CD4-positive, alpha-beta T cell (primary cell): ENCODE measurements at places on chromosomes 16 and 17.
A peak's percentile ranks its signal among the peaks of the same experiment; 100 is the strongest.

- DNase-seq, result no peak
Measured at GRCh38 chr16:74053826-74054225, 242.8 kb upstream of the PSMD7 start.

DNA sequence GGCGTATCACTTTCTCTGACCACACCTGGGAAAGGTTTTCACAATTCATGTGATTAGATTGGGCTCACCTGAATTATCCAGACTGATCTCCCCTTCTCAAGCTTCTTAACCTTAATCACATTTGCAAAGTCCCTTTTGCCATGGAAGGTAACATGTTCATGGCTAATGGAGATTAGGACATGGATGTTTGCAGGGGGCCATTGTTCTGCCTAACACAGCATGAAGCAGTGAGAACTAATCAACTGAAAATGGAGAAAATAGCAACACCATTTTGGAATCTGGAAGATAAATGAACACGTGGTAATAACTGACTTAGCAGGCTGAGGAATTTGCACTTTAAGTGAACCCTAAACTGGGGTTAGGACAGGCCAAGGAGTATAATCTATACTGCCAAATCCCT, 25.0 kb upstream of the SBK1 start:
- no peak for DNase-seq

GRCh38 chr17:48995304-48995973, 1.7 kb upstream of the IGF2BP1 start:
- no peak for DNase-seq

- DNase-seq, result no peak
Measured at GRCh38 chr16:69839240-69839688, 77.1 kb downstream of the WWP2 start.

DNA sequence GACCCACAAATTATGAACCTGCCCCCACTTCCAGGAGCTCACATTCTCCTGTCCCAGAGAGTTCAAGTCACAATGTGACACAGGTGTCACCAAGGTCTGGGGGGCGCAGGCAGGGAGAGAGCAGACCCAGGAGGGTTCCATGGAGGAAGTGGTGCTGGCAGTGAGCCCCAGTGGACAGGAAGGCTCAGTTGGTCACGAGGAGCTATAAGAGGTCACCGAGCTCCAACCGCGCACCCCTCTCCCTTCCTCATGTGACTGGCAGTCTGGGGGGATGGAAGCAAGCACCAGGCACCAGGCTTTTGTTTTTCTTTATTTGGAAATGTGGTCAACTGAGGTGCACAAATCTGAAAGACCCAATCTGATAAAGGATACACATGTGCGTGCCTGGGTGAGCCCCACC, 2.5 kb downstream of the ITGAD start:
- no peak for DNase-seq

DNA sequence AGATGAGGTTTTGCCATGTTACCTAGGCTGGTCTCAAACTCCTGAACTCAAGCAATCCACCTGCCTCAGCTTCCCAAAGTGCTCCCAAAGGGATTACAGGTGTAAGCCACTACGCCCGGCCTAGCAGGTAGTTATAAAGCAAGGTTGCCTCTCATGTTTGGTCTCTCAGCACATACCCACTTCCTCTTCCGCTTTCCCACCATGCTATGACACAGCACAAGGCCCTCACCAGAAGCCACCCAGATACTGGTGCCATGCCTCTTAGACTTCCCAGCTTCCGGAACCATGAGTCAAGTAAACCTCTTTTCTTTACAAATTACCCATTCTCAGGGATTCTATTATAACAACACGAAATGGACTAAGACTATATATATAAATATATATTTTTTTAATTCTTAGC, 143.6 kb downstream of the COPRS start:
- peak; percentile 18 for DNase-seq

- DNase-seq, result no peak
Measured at GRCh38 chr17:54749157-54749556, 151.5 kb upstream of the TOM1L1 start.

DNA sequence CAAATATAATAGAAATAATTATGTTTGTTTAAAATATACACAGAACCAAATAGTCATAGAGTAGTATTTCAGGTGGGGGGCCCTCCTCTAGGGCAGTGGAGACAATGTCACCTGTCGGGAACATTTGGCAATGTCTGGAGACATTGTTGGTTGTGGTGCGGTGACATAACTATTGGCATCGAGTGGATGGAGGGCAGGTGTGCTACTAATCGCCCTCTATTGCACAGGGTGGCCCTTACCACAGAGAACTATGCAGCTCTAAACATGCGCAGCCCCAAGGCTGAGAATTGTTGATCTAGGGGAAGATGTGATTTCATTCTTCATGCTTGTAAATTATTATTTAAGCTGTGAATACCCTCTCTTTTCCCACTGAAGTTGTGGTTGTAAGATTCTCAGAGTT, 594.0 kb downstream of the WWOX start:
- no peak for DNase-seq

- no peak for DNase-seq
Measured at GRCh38 chr16:86354641-86355513, 155.4 kb upstream of the FOXF1 start.

DNA sequence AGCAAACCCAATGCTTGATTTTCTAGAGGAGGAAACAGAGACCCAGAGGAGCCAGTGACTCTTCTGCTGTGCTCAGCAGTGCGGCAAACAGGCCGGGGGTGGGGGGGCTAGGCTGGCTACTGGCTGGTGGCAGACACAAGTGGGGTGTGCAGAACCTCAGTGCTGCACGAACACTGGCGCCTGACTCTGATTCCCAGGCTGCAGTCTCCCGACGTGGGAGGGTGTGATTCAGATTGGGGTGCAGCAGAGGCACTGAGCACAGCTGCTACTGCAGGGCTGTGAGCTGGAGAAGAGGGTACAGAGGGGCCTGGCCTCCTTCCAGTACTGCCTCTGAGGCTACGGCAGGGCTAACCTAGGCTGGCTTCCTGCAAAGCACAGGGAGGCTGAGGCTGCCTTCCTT, 8.1 kb downstream of the RPL19 start:
- DNase-seq, result no peak

DNA sequence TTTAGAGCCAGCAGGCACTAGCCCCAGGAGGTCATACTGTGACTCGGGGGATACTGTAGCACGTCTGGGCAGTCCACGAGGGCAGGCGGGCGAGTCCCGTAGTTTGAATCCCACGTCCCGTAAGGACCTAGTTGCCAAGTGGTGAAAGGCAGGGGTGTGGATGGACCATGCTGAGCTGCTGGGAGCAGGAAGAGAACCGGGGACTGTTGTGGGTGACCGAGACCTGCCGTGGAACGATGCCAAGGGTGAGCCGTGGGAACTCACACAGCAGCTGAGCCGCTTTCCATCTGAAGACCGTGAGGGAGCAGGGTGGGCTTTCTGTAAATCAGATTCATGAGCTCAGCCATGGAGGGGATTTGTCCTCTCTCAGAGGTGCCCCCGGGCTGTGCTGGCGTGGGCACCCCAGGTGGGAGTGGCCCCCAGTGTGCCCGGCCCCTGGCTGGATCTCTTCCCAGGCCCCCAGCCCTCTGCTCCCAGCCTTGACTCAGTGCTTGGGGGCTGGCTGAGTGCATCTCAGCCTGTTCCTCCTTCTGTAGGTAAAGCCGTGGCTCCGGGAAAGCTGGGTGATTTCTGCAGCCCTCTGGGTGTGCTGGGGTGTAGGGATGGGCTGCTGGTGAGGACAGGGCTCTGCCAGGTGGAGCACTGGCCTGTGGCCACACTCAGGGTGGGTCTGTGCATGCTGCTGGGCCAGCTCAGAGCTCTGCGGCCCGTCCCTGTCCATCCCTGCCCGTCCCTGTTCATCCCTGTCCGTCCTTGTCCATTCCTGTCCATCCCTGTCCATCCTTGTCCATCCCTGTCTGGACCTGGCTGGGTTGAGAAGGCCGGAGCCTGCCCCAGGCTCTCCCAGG, 13.6 kb downstream of the ASPSCR1 start:
- DNase-seq, result no peak

DNA sequence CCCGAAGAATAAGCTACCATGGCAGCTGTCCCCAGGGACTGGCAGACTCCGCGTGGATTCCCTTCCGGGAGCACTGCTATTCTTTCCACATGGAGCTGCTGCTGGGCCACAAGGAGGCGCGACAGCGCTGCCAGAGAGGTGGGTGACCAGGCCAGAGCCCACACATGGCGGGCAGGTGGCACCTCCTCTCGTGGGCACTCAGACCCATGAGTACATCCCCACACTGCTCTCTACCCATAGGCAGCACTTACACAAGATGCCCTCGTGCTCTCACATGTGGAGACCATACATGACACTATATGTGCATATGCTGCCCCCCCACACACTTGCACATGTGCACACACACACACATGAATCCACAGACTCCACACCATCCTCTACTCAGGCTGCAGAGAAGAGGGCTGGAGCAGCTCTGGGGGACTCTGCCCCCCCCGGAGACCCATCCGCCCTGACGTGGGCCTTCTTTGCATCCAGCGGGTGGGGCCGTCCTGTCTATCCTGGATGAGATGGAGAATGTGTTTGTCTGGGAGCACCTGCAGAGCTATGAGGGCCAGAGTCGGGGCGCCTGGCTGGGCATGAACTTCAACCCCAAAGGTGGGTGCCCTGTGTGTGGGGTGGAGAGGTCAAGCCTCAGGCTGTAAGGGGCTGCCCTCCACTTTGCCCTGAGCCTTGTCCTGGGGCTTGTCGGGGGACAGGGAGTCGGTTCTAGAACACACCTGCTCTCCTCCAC, 62.9 kb downstream of the MRC2 start:
- no peak for DNase-seq

DNA sequence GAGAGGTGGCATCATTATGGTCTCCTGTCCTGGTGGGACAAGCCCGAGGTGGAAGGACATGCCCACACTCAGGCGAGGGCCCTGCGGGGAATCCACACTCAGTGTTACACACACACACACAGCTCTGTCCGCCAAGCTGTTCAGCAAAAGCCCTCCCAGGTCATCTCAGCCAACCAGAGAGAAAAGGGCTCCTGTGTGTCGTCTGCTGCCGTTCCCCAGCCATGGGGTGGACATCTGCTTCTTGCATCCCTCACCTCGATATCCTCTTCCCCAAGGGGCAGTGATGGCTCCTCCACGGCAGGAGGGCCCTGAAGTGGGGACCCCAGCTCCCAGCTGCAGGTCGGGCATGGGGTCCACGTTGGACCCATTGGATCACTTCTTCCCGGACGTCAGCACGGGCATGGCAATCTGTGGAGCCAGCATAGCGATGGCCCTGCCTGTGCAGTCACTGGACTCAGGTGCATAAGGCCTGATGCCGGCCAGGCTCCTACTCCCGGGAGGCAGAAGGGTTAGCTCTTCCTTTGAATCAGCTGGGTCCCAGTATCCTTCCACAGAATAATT, 290.1 kb downstream of the C16orf95 start:
- no peak for DNase-seq

GRCh38 chr17:35073183-35073790, 9.8 kb upstream of the RFFL start:
- DNase-seq, result no peak

GRCh38 chr16:9034056-9034455, 57.4 kb upstream of the HAPSTR1 start:
- no peak for DNase-seq
